Aorta (tissue), 5 donors: ENCODE measurements at places on chromosomes 11 and 22. TPM values are rescaled to one million over a fixed set of nuclear protein-coding genes. Genes with fewer than 3 reads are reported as not detected.
A peak's percentile ranks its signal among the peaks of the same experiment; 100 is the strongest.

- DNase-seq, result no peak
Measured at GRCh38 chr11:11884351-11884750, 42.6 kb downstream of the USP47 start.

DNA sequence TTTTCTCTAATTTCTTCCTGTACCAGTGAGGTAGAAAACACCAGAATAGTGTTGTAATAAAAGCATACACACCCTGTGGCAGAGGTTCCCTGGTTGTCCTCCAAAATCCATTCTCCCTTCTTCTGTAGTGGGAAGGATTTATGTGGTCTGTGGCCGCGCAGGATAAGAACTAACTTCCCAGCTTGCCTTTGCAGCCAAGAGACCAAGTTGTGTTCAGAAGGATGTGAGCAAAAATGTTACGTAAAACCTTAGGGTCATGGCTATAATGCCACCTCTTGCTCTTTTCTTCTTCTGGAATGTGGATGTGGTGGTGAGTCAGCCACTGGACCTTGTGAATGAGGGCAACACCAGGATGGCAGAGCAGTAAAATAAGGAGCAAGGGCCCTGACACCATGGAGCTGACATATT lies 28.4 kb downstream of the CCDC90B start:
- no peak for DNase-seq

- peak; percentile 72 for DNase-seq
Measured at GRCh38 chr11:68436985-68437926, 23.3 kb upstream of the PPP6R3 start.

DTX4 gene
- 7.1 TPM for total RNA-seq

ALDH3B2 gene
- not detected for total RNA-seq

DNA sequence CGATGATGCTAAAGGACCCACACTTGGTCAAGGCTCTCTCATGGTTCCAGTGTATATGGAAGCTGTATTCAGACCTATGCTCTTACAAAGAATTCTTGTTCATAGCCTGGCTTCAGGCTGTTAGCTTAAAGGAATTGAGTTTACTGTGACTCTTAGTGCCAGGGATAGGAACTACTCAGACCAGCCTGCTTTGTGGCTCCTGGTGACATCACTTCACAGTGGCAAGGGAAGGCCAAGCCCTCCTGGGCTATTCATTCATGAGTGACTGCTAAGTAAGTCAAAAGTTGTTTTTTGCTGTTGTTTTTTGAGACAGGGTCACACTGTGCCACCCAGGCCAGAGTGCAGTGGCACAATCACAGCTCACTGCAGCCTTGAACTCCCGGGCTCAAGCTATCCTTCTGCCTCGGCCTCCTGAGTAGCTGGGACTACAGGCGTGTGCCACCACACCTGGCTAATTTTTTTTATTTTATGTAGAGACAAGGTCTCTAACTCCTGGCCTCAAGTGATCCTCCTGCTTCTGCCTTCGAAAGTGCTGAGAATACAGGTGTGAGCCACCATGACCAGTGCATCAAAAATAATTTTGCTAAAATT lies 9.6 kb downstream of the ART5 start:
- DNase-seq, result no peak

DNA sequence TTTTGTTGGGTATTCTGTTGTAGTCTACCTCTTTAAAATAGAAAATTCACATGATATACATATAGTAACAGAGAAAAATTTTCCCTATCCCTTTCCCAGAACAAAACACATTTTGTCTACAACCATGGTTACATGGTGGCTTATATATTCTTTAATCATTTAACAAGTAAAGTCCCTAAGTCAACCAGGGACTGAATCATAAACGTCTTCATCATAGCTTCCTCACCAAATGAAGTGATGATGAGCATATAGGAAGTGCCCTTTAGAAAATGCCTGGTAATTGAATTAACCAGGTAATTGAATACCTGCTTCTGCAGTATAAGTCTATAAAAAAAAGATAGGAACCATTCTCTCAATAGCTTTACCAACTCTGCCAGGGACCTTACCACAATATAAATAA lies 101.2 kb downstream of the APOL5 start:
- DNase-seq, result no peak

DNA sequence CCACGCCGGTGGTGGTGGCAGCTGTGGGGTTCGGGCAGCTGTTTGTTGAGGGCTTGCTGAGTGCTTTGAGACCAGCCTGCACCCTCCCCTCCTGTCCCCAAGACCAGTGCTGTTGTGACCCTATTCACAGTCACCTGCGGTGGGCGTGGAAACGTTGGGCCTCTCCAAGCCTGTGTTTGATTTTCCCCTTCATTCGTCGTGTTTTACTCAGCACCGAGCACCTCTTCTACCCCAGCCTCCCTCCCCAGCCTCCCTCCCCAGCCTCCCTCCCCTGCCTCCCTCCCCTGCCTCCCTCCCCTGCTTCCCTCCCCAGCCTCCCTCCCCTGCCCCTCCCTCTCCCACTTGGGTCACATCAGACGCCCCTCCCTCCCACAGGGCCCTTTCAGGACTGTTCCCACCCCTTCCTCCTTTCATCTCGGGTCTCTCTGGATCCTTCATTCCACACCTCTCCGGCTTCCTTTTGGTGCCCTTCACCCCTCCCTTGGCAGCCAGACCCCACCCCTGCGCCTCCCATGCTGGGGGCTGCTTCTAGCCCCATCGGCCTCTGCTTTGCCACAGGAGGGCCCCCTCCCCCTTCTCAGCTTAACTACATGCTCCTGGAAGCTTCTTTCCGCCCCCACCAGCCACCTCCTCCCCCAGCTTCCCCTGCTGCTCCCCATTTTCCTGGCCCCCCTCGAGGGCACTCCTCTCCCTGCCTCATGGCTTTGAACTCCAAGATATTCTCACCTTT lies 14.8 kb downstream of the FRMD8 start:
- no peak for DNase-seq

PRG2 gene
- total RNA-seq, result 0.84 TPM

GRCh38 chr11:13769188-13769587 lies 100.7 kb downstream of the FAR1 start:
- no peak for DNase-seq

GRCh38 chr11:121437686-121438078 lies 14.4 kb upstream of the SORL1 start:
- DNase-seq, result no peak

SLC22A8 gene
- total RNA-seq, result not detected

- peak; percentile 96 for DNase-seq
Measured at GRCh38 chr22:49934891-49935557, 16.6 kb downstream of the CRELD2 start.

NUDT8 gene
- total RNA-seq, result 4.6 TPM

MPZL2 gene
- 52.7 TPM for total RNA-seq

INPP5J gene
- 2.4 TPM for total RNA-seq

DNA sequence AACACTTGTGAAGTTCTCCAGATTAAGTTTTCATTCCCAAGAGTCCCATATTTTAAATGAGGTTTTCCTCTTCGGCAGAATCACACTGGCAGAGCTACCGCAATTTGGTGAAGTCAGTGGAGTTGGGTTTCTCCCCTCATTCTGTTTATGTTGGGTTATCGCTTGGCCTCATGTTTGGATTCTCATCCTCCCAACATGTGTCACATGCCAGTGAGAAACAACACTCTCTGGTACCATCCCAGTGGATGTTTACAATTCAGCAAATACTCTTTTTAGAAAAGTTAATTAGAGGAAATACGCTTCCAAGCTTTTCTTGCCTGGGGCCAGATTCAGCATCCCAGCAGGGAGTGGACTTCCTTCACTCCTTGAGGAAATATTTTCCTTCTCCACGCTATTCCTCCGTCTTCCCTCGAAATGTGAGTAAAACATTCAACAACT lies 2.1 kb downstream of the PAMR1 start:
- no peak for DNase-seq

XBP1 gene
- total RNA-seq, result 143 TPM

- no peak for DNase-seq
Measured at GRCh38 chr11:123193742-123194141, 1.3 kb downstream of the CLMP start.

GRCh38 chr11:10221342-10221741 lies 72.7 kb downstream of the SBF2 start:
- no peak for DNase-seq

GRCh38 chr22:37636186-37636948 lies 3.1 kb upstream of the SH3BP1 start:
- no peak for DNase-seq

MB gene
- total RNA-seq, result not detected

CATSPERZ gene
- total RNA-seq, result not detected

DNA sequence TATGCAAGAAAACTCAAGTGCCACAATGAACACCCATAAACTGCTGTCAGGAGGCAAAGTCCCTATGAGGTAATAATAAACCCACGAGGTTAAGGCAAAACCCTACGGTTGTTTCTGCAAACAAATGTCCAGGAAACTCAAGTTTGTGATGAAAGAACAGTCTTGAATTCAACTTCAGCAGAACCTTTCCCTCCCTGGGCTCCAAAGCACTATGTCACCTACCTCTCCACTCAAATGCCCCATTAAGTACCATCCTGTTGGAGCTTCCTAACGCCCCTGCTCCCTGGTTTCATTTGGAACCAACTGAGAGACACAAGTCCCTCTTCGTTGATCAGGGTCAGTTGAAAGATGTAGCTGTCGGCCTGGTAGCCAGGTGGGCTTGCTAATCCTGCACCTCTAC lies 2.6 kb upstream of the C11orf91 start:
- no peak for DNase-seq

- peak; percentile 58 for DNase-seq
Measured at GRCh38 chr11:72589802-72590761, 84.1 kb downstream of the PDE2A start.

GRCh38 chr11:7896009-7896785 lies 34.9 kb downstream of the OR10A6 start:
- no peak for DNase-seq

CAVIN3 gene
- 176 TPM for total RNA-seq

- DNase-seq, result no peak
Measured at GRCh38 chr22:36879775-36880174, 19.0 kb downstream of the NCF4 start.

DNA sequence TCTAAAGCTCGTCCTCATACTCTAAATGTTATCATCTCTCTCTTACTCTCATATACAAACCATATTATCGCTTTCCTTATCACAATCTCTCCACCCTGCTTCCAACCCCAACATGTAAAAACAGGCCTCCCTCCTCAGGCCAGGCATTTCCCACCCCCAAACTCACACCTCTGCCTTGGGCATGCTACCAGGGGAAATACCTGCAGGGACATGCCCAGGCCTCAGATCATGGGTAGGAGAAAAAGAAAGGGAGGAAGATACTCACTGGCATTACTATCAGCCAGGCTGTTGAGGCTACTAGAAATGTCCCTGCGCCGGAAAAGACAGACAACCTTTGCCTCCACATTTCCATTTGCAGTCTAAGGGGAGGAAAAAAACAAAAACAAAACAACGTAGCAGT lies 1.8 kb downstream of the MTA2 start:
- no peak for DNase-seq

GRCh38 chr22:23008896-23009295 lies 61.4 kb upstream of the GNAZ start:
- DNase-seq, result no peak

DNA sequence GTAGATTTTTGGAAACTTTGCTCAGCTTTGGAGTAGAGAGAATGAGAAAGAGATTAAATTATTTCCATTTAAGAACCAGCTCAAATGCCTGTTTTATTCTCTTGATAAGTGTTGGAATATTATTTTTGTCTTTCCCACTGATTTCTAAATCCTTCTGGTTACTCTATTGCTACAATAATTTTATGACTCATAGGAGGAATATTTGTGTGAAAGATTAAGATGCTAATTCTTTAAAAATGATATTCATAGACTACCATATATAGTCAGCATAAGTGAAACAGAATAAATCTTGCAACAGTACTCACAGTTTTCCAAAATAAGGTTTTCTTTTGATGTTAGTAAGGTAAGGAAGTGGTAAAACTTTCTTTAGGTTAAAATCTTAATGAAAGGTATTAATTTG lies 60.9 kb downstream of the YAP1 start:
- no peak for DNase-seq

- no peak for DNase-seq
Measured at GRCh38 chr11:27716835-27717234, 16.6 kb upstream of the BDNF start.

LYVE1 gene
- total RNA-seq, result 179 TPM

DNA sequence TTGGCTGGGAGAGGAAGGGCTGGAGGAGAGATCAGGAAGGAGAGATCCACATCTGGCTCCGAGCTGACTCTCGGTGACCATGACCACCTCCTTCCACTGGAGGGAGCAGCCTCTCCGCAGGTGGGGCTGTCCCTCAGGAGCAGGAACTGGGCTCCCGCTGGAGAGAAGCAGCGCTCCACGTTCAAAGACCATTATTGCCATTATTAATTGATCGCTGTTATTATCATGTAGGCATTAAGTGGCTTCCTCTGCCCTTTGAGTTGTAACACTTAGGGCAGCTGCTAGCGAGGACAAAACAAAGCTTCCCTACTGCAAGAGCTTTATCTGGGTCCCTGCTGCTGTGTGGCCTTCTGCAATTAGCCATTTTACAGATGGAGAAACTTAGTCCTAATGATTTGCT lies 251.9 kb downstream of the ST3GAL4 start:
- DNase-seq, result no peak

DNA sequence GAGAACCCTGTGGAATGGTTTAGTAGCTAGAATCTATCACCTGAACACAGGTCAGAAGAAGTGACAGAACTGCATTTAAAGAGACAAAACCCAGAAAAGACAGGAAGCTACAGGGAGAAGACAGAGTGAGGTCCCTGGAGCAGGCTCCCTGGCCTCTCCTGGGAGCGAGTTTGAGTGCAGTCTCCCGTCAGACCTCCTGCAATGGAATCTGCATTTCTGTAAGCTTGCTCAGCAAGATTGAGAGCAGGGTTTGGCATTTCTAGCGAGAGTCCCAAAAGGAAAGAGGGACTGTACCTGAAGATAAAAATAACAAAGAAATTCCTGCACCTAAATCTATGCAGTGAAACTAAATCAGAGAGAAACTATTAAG lies 74.2 kb downstream of the MORC2 start:
- DNase-seq, result no peak

DNA sequence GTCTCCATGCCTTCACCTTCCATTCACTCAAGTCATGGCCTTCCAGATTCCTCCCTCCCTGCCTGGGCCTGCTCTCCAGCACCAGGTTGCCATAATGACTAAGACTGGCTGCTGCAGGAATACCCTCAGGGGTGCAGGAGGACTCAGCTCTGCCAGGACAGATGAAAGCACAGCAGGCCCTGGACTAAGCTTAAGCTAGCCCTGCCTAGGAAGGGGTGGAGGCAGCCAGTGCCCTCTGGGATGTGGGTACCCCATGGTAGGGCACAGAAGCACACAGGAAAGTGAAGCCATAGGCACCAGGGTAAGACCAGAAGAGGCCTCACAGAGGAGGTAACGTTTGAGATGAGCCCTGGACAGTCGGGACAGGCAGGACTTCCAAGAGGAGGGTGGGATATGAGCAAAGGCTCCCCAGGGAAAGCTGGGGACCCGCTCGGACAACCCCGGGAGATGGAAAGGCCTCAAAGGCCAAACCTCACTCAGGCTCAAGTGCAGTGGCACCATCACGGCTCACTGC lies 3.0 kb upstream of the RIN1 start:
- peak; percentile 40 for DNase-seq

GRCh38 chr11:9459667-9460321 lies 1.0 kb upstream of the ZNF143 start:
- no peak for DNase-seq

SIRT3 gene
- 8.6 TPM for total RNA-seq

TTC9C gene
- total RNA-seq, result 32.4 TPM

KCNC1 gene
- not detected for total RNA-seq
